ENCODE measurements at places on chromosomes 2 and 18.

DNA sequence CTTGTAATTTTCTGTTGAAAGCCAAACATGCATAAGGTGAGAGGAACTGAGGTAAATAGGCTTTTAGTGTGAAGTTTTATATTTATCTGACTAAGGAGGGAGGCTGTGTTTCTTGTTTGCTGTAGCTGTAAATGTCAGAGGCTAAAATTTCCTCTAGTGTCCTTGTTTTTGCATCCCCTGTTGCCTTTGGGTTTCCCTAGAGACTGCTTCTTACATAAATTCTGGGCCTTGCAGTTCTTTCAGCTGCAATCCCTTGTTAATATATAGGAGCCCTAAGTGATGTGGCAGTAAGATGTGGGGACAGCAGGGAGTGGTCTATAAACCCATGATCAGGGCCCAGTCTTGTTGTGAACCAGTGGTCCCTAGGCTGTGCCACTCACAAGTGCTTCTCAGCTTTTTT is 7.5 kb upstream of the IMP4 start:
- DNase-seq, result no peak

- peak; percentile 15 for DNase-seq
Observed at GRCh38 chr2:101007415-101008345, 5.6 kb downstream of the RPL31 start.

DNA sequence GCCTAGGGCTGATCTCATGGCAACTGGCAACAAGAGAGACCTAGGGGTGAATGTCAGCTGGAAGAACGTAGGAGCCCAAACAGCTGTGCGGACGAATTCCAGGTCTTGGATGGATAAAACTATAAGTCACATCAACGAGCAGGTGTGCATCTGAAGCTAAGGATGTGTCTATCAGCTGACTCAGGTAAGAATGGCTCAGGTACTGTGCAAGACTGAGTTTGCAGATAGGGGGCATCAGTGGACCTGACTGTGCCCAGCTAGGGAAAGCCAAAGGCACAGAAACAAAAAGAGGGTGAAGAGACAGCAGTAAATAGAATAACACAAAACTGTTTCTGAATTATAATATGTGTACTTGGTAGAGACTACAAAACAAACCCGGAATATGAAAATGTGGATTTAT is 357.3 kb downstream of the ZEB2 start:
- DNase-seq, result peak; percentile 18

- DNase-seq, result no peak
Observed at GRCh38 chr2:136132825-136133155, 14.8 kb upstream of the CXCR4 start.

GRCh38 chr2:10499275-10499907 is 51.3 kb upstream of the ODC1 start:
- no peak for DNase-seq

DNA sequence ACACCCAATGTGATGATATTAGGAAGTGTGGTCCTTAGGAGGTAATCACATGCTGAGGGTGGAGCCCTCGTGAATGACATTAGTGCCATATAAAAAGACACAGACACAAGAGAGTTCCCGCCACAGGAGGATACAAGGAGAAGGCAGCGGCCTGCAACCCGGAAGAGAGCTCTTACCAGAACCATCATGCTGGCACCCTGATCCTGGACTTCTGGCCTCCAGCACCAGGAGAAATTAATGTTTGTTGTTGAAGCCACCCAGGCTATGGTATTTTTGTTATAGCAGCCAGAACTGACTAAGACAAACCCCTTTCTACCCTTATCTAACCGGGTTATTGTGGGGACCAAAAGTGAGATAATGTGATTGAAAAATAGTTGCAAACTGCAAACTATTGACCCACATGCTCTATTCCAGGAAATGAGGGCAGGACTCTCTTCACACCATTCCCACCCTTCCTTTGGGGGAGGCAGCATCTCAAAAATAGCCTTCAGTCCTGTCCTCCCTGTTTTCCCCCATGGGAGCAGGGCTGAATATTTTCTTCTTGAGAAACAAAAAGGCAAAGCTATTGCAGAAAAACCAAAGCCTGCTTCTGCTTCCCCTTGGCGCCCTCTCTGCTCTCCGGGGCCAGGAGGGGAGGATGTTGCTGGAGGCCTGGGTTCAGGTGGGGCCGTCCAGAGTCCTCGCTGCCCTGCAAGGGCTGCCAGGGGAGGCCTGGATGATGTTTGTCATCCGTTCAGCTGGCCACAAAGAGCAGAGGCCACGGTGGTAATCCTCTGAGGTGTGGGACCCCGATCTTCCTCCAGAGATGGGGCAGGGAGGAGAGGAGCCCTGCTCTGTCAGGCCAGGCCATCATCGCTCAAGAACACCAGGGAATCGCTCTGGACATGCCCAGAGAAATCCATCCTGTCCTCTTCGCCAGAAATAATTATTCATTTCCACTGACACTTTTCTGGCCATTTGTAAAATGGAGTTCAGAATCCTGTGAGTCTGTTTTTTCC is 73.8 kb upstream of the HAAO start:
- DNase-seq, result no peak

- DNase-seq, result no peak
Observed at GRCh38 chr2:107931412-107931811, 54.9 kb upstream of the SLC5A7 start.

GRCh38 chr2:24723665-24724064 is 69.5 kb downstream of the PTRHD1 start:
- DNase-seq, result no peak
